Activated CD4-positive, CD25-positive, alpha-beta regulatory T cell (primary cell): ENCODE measurements at places on chromosomes 2 and 18.

GRCh38 chr2:43708178-43708577, 31.9 kb upstream of the C1GALT1C1L start:
- DNase-seq, result no peak

- no peak for DNase-seq
Measured at GRCh38 chr2:48568547-48568946, 38.6 kb downstream of the STON1 start.

DNA sequence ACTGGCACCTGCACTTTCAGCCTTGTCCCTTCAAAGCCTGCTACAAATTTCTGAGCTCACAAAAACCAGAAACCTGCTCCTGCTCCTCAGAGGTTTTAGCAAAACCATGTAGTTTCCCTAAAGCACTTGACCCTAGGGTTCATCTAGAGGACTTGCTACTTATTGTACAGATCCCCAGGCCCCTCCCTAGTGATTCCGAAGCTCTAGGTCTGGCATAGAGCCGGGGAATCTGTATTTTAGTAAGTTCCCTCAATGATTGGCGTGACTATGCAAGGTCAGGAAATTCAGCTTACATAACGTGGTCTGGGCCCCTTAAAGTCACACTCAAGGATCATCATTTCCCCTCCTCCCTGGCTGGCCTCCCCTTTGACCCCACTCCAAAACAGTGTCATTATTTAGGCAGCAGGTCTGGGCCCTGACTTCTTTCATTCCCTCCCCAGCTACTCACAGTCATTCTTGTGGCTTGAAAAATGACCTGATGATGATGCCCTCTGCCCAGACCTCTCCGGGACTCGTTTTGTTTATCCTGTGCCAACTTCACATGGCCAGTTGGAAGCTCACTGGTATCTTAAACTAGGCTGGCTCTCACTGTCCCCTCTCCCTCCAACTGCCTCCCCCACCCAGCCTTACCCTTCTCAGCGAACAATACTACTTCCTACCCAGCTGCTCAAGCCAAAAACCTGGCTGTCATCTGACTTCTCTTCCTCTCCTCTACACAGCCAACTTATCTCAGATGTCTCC, 36.0 kb downstream of the WDFY1 start:
- DNase-seq, result no peak

DNA sequence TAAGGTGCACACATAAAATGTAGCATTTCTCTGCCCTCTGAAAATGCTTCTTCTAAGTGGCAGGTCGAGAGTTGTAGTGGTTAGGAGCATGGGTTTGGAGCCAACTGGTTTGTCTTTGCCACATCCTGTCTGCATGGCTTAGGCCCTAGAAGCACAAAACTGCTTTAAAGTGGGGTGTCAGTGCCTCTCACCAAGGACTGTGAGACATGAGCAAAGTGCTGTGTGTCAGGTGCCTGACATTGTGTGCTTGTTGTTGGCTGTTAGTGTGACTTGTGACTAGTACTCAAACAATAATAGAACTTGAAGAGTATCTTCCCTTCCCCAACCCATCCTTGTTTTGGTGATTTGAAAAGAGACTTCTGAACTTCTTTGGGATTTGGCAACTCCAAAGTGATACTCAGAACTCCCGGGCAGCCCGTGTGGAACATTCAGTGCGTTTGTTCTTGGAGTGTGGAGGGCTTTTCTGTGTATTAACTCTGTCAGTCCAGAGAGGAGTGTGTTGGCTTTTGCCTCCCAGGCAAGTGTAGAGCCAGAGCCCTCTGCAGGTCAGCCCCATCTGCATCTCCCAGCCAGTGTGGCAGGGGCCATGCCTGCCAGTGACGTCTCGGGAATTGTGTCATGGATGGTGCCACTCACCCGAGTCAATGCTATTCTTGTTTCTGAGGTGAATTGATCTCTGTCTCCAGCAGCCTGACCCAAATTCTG, 5.0 kb downstream of the MGAT5 start:
- no peak for DNase-seq

DNA sequence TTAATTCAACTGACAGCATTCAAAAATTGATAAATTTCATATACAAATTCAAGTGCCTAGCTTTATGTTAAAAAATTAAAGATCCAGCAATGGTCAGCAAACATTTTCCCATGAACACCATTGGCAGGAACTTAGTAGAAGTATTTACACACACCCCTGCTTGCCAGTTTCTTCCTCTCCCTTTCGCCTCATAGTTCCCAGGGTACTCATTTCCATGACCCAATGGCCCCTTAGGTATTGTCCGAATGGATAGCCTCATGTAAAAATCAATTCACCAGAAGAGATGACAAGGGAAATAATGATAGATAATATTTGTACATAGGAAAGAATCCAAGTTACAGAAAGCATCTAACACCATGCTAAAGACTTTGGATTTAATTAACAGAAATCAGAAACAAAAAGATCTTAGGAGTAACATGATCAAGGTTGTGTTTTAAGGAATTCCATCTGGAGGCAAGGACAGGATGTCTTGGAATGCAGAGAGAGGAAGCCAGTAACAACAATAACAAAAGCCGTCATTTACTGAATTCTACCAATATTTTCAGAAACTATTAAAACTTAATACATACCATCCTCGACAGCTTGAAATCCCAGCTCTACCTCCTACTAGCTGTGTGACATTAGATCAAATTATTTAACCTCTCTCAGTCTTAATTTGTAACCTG, 423.0 kb downstream of the IRS1 start:
- DNase-seq, result no peak

DNA sequence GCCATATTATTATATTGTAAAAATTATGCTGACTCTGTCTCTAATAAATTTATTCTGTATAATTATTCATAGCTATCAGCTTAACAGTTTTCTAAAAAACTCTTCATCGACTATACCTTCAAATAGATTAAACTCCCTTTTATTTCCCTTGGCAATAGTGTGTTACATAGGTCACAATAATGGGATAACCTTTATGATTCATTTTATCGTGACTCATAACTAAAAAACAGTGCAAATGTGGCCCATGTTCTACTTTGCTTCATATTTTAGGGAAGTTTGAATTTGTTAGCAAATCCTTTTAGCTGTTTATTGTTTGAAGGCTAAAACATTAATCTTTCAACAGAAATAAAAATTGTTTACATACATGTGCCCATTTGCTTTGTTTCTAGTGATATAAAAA, 783.2 kb upstream of the CDH2 start:
- DNase-seq, result no peak

DNA sequence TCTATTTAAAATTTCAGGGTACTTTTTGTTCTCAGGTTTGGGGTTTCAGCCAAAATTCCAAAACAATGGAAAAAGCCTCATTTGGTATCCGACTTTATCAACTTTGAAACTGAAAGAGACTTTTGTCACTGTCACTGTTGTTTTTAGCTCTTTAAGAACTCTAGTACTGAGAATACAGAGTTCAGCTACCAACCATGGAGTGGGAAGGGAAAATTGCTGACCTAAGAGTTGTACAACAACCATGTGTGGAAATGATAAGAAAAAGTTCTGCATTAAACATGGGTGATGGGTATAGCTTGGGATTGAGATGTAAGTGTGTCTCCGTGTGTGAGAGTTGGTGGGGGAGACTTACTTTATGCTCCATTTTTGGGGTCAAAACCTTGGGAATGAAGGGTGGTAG, 206.6 kb upstream of the LRATD1 start:
- no peak for DNase-seq

GRCh38 chr2:12107939-12108338, 361.5 kb downstream of the LPIN1 start:
- no peak for DNase-seq

DNA sequence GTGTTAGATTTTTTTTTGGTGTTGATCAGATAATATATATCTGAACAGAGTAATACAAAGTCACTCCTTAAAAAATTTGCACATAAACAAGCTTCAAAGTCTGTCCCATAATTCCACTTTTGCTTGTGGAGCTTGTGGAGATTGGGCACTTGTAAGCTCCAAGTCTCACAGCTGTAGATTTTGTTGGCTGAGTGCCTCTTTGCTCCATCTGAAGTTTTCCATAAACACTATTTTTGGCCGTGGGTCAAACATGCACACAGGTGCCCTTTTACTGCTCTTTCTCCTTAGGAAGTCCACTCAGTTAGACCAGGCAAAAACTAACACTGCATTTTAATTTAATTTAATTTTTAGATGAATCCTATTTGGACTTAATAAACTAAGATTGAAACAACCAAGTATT, 3.6 kb upstream of the KCNJ13 start:
- DNase-seq, result no peak

GRCh38 chr2:42486145-42486906, 7.5 kb downstream of the KCNG3 start:
- no peak for DNase-seq

- DNase-seq, result no peak
Measured at GRCh38 chr2:1203772-1204171, 209.5 kb upstream of the TPO start.

DNA sequence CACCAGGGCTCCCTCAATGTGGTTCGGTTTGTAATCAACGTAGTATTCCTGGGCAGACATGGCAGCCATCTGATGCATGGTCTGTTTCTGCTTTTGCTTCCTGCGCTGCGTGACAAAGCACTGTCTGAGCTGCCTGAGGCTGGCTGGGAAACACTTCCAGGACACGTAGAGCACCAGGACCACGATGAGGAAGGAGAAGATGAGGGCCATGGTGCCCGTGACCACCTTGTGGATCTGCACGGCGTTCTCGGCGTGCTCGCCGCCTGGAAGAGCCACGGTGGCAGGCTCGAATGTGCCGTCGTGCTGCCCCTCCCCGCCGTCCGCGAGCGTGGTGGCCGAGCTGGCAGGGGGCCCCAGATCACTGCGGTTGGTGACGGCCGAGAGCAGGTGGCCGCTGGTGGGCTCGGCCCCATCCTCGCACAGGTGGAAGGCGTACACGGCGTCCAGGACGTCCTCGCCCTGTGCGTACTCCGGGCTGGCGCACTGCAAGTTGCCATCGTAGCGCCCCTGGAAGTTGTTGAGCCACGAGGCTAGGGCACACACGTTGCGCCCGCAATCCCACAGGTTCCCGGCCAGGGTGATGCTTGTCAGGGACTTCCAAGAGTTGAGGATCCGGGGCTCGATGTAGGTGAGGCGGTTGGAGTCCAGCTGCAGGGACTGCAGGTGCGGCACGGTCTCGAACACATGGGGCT, 2.1 kb downstream of the LRRTM1 start:
- DNase-seq, result no peak

- DNase-seq, result no peak
Measured at GRCh38 chr18:3046216-3046808, 33.4 kb upstream of the LPIN2 start.

GRCh38 chr2:27421660-27422250, 6.7 kb upstream of the NRBP1 start:
- DNase-seq, result no peak

DNA sequence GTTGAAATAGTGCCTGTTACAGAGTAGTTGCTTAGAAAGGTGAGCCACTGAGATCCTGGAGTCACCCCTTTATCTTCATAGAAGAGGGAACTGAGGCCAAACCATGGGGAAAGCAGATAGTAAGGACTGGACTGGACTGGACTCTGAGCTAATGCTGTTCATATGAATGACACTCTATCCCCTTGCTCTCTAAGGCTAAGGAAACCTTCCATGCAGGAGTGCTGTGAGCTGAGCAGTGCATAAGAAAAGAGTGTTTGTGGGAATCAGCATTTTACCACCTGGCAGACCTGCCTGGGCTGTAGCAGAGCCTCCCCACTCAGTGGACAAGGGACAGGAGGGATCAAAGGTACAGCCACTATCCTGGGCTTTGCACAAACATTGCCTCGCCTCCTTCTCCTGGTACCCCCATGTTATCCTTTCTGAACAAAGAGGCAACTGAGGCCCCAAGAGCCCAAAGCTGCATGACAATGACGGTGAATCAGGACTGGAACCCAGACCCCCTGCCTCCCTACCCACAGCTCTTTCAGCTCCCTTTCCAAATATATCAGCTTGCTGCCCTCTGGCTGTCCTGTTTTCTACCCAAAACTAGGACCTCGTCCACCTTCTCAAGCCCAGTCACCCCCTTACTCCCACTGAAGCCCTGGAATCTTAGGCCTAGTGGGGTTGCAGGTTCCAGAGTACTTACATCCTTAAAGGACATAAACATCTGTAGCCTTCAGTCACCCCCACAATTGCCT, 227.9 kb downstream of the ZBTB7C start:
- DNase-seq, result no peak

DNA sequence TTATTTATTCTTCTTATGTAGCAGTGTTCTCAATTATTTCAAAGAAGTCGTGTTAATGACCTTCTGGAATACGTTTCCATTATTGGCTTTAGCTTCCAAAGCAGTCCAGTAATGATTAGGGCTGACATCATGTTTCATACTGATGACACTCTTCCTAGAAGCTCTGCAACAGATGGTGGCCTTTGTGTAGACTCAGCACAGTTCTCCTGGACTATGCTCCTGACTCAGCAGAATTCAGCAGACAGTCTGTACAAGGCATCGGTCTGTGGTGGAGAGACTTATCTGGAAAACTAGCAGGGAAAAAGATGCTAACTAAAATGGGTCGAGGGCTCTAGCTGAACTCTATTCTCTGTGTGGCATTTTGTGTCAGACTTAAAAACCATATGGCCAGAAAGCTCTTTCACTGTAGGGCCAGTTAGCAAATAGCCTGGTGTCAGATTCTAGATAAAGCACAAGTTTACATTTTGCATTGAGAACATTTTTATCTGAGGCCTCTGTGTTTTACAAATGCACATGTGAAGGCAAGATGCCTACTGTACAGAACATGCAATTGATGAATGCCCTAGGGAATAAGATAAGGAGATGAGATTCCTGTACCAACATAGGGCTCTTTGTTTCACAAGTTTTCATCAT, 35.1 kb downstream of the GULP1 start:
- no peak for DNase-seq

GRCh38 chr2:68994864-68995263, 18.1 kb upstream of the ANTXR1 start:
- no peak for DNase-seq

GRCh38 chr2:107461301-107461700, 365.4 kb upstream of the RGPD4 start:
- DNase-seq, result no peak

DNA sequence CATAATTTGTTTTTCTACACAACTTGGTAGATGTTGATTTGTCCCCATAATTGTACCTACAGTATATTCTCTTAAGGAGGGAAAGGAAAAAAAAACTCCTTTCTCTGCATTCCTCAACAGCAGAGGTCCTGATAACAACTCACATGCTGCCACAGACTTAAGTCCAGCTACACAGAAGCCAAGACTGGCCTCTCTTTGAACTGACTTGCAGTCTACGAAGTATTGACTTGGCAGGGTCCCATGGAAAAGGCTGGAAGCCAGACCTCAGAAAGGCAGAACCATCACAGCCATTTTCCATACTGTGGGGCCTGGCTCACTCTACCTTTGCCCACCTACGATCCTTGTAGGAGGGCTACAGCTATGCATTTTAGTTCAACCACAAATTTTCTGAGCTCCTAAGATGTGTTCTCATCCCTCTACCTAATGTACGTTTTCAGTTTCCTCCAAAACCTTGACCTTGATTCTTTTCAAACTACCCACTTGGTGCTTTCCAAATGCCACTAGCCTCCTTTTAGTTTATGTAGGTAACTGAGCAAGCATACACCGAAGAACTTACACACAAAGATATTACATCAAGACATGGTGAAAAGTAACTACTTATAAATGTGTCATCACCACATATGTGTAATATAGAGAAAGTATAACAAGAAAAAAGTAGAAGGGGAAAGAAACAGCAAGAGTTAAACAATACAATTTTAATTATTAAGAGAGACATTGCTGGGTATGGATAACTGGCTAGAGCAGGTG, 12.2 kb downstream of the LONRF2 start:
- no peak for DNase-seq
